ENCODE measurements at places on chromosomes 12 and 14.

- DNase-seq = peak; percentile 40
Measured at GRCh38 chr14:35332517-35333263, 40.5 kb downstream of the PSMA6 start.

DNA sequence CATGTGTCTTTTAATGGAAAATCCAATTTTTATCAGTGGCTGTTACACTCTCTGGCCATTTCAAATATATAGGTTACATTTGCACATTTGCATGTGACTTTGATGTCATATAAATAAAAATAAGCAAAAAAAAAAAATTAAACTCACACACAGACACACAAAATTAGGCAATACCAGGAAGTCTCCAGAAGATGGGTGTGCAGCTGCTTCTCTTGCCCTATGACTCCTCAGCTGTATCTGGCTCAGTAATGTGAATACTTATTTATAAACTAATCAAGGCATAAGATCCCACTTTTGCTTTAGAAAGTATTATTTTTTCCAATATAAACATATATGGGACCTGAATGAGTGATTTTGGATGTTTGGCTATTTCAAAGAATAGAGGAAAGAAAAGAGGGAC, 461.1 kb downstream of the LRIG3 start:
- no peak for DNase-seq

- DNase-seq = peak; percentile 19
Measured at GRCh38 chr12:23055004-23055403, 430.0 kb downstream of the ETNK1 start.

DNA sequence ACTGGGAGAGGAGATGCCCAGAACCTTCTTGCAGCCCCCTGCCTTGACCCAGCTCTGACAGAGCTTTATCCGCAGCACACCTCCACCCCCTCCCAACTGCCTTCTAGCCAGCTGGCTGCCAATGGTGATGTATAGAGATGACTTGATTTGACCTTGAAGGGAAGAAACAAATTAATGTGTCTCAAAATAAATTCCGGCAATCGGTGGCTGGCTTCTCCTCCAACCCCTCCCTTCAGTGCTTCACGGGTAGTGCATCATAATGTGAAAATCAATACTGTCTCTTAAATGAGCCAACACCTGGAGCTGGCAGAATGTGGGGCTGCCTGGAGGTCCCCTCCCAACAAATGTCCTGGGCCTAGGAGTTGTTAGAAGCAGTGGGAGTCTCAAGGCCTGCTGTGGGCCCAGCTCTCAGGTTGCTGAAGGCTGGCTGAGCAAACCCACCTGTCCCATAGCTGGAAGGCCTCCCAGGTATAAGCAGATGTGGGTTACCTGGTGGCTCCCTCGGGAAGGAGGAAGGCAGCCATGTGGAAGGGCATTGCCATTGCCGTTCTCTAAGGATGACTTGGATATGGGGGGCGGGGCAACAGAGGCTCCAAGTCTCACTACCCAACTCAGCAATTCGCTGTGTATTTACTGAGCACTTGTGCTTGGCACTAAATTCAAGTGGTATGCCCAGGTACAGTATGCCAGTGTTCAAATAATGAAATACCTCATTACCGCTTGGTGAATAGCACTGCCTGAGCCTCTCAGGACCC, 23.2 kb downstream of the HSPB8 start:
- no peak for DNase-seq

- DNase-seq = peak; percentile 98
Measured at GRCh38 chr14:55556929-55557623, 22.9 kb upstream of the KTN1 start.

DNA sequence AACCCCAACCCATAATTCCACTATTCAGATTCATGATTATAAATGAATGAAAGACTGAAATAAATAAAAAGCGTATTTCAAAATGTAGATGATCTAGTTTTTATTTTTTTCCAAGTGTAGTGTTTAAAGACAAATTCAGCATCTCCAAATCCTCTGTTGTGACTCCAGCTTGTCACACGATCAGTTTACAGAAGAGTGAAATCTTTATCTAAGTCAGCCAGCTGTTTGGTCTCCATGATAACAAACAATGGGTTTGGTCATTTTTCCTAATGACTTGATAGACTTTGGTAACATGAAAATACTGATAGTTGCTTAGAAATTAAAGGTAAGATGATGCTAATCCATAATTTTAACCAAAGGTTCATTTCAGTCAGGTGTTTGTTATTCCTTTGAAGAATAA, 114.5 kb upstream of the RASSF8 start:
- DNase-seq = no peak

- DNase-seq = no peak
Measured at GRCh38 chr12:26564391-26564790, 268.6 kb downstream of the ITPR2 start.

DNA sequence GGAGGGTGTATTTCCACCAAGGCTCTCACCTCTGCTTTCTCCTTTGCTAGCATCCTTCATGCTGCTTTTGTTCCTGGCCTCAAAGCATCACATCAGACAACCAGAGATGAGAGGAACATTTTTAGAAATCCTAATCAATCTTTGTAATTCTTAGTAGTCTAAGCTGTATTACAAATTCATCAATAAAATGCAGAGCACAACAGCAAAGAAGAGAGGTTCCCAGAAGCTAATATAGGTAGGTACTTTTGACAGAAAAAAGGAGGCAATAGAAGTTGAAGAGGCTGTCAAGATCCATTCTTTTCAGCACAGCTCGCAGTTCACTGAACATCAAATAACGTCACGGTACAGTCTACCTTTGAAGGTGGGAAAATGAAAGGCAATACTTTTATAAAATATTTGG, 265.2 kb upstream of the SYT1 start:
- DNase-seq = no peak

DNA sequence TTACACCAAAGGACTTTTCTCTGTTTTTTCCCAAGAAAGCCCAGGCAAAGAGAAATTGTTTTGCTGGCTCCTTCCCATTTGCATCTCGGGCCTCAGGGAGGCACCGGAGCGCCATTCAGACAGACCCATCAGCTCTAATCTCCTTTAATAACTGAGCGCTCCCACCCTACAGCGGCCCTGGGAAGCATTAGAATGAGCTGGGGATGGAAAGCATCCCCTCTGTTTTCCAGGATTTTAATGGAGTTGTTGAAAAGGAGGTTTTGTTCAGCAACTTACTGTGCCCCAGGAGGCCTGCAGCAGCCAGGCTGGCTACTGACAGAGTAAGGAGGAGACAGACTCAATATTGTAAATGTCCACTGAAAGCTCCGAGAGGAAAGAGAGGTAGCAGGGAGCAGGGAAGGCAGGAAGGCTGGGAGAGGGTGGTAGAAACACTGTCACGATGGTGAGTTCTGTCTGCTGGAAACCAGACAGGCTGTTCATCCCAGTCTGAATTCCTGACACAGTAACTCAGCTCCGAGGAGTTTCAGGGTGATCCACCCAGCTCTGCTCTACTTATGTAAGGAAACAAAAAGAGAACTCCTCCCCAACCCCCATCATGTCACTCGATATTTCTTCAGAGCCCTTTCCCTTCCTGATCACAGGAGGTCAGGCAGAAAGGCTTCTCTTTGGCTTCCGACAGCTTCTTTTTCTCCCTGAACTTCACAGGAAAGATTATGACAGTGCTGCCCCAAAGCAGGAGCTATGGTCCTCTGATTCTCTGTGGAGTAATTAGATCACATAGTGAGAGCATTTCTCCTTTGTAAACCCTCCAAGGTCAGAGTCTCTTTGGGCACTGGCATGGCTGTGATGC, 62.5 kb upstream of the TMEM132D start:
- DNase-seq = no peak

- DNase-seq = no peak
Measured at GRCh38 chr12:123441523-123442164, 5.2 kb upstream of the RILPL2 start.

DNA sequence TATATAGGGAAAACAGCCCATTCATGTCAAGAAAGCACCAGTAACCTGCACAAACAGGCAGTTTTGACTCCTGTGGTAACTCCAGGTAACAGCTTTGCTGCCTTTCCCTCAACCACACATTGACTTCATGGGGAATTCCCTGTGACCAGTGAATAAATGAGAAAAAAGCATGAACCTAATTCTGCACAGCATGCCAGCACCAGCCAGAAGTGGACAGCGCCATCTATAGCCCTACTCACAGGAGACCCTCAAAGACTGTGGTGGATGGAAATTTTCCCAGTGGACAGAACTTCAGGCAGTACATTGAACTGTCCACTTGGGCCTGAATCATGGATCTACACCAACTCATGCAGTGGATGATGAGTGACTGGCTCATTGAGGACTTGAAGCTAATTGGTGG, 152.1 kb downstream of the SLC8A3 start:
- no peak for DNase-seq

DNA sequence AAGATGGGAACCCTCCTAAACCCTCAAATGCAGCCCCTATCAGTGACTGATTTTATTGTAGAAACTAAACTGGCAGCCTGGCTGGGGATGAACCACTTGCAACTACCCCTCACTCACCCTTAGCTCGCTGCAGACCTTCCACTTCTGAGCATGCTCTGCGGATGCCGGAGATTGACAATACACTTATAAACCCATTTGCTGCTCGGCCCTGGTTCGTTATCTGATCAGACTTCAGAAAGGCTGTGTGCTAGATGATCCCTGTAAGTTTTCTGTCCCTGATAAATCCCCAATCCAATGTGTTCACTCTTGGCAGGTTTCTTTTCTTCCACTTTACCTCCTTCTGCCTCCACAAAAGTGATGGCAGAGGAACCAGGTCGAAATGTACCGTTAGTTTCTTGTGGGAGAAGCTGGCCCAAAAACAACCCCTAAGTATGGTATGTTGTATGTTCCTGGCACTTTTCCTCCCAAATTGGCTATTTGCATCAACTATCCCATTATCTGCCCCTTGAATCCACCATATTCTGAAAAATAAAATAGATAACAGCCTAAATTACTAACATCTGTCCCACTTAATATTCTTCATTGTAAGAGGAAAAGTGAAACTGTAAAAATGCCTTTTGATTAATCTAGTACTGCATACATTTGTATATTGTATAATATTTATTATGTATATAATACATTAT, 18.8 kb downstream of the RPH3A start:
- no peak for DNase-seq

GRCh38 chr12:81077329-81077685, 572 bp upstream of the ACSS3 start:
- DNase-seq = no peak

GRCh38 chr14:35368583-35369392, 35.8 kb downstream of the NFKBIA start:
- no peak for DNase-seq

DNA sequence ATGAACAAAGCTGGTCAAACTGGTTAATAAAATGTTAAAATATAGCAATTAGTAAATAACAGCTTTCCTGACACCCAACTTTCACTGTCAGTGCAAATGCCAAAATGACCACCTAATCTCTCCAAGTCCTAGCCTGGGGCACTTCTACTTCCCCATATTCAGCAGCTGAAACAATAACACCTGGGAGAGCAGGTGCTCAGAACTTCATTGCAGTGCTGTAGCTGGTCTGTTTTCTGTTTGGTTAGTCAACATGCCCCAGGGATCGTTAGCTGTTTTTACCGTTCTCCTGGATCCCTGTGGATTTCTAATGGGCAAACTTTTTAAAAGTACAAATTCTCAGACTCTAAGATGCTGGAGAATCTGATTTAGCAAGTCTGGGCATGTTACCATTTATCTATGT, 759.7 kb downstream of the GALC start:
- no peak for DNase-seq

GRCh38 chr12:68367903-68368302, 35.7 kb upstream of the MDM1 start:
- peak; percentile 47 for DNase-seq

DNA sequence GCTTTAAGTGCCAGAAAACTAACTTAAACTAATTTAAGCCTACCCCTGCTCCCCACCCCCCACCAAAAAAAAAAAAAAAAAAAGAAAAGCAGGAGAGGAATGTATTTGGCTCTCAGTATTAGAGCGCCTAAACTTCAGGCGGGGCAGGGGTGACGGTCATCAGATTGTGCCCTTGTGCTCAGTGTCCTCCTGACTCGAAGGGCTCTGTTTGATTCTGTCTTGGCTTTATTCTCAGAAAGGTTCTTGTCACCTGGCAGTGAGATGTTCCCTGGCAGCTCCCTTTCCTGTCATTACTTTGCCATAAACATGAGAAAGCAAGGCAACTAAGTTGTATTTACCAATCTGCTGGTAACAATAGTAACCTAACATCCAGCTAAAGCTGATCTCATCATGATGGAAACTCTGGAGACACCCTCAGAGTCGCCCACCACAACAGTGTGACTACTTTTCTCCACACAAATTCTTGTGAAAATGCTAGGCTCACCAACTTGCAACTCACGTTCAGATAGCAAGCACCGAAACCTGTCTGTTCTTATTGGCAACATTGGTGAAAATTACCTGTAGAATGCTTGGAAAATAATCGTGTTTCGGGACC, 39.0 kb upstream of the WNK1 start:
- no peak for DNase-seq

DNA sequence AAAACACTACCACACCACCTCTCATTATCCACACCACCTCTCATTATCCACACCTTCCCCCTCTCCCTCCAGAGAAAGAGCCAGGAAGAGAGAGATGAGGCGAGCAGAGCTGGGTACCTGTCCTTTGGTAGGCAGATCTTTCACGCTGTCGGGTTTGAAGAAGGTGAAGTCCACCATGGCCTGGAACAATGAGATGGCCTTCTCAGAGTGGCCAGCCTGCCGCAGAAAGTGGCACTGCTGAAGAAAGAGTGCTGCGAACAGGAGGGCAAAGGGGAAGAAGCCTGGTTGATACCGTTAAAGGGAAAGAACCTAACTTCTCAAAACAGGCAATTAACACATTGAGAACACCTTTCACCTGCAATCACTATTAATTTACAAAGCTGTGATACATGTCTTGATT, 30.6 kb downstream of the NRDE2 start:
- no peak for DNase-seq

DNA sequence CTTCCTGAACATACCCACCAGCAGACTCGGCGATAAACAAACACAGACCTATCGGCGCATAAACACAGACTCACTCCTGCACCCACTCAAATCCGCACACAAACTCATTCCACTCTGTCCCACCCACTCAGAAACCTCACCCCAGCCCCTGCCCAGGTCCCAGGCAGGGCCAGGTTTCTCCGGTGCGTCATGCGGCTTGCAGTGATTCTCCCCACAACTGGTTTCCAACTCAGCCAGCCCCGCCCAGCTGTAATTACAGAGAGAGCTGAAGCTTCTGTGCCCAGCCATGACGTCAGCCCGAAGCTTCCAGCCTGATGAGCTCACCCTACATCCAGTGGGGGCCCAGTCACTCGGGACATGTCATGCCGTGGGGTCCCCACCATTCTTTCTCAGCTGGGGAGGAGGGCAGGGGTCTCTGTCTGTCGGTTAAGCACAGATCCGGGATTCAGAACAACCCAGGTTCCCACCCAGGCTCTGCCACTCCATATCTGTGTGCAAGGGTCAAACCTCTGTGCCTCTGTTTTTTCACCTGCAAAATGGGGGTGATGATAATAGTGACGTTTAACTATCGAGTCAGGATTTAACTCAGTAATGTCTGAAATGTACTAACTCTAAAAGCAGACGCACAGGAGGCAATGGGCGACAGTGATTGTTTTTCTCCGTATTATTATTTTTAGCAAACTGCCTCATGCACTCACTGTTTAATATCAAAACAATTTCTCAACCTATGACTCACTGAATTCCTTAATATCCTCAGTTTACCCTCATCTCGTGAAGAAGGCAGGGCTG, 2.3 kb upstream of the HSPB8 start:
- DNase-seq = peak; percentile 84
